Stimulated activated CD4-positive, alpha-beta T cell treated with anti-CD3 and anti-CD28 coated beads, TNF-alpha, amount 100 ng/mL, for 48 hours (primary cell): ENCODE measurements at places on chromosomes 7 and 10.

DNA sequence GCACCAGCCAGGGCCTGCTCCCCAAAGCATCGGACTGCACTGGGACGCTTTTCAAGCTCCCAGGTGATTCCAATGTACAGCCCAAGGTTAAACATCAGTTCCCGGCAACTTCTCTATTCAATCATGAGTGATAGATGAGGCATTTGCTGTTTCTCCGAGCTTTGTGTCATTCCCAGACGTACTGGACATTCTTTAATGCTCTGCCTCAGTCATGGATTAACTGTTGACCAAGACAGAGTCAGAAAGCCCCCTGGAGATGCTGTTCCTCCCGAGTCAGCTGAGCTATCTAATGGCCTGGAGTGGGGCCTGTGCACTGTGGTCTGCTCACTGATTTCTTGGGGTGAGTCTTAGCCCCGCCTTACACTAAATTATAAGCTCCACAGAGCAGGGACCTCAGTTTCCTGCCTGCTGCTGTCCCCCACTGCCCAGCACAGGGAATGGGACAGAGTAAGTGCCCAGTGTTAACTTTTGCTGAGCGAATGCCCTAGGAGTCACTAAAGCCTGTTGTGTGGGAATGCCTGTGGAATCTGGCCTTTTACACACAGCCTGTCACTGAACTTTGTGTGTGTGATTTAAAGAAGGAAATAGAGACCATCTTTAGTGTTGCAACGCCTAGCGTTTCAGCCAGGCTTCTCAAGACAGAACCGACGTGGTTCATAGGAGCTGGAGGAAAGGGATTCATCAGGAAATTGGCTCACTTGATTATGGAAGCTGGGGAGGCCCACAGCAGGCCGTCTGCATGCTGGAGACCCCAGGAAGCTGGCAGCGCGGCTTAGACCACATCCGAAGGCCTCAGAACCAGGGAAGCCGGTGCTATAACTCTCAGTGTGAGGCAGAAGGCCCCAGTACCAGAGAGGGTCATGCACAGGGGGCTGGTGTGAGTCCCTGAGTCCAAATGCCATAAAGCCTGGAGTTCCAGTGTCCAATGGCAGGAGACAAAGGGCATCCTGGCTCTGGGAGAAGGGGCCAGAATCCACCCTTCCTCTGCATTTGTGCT, 29.3 kb upstream of the RNF32 start:
- DNase-seq: no peak

DNA sequence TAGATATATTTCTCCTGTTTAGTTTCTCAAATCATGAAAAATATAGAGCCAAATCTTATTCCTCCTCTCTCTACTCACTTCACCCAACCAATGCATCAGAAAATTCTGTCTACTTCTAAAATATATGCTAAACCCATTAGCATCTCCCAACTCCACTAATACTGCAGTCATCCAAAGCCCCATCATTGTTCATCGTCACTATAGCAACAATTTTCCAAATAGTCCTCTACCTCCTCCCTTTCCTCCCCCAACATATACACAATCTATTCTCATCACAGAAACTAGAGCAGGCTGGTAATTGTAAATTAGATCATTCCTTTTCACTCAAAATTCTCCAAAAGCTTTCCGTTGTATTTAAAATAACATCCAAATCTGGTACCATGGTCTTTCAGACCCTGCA, 38.4 kb upstream of the C10orf120 start:
- DNase-seq: no peak

GRCh38 chr7:50762337-50762736, 20.4 kb downstream of the GRB10 start:
- DNase-seq: no peak

- DNase-seq: no peak
Measured at GRCh38 chr10:116602648-116603400, 12.1 kb downstream of the PNLIPRP1 start.

- DNase-seq: no peak
Measured at GRCh38 chr7:28065308-28065707, 115.3 kb downstream of the JAZF1 start.

- DNase-seq: no peak
Measured at GRCh38 chr7:126103582-126103981, 1149.2 kb downstream of the GRM8 start.

- no peak for DNase-seq
Measured at GRCh38 chr10:129800796-129801340, 163.2 kb downstream of the EBF3 start.
